Spleen (tissue), 13 donors: ENCODE measurements at places on chromosomes 3 and 15. TPM values are rescaled to one million over a fixed set of nuclear protein-coding genes. Genes with fewer than 3 reads are reported as not detected.

Gene GNAT1
- polyA plus RNA-seq = 0.05 TPM

Gene CCR3
- 0.28 TPM for polyA plus RNA-seq

Gene SLC28A2
- polyA plus RNA-seq = not detected

Gene ZNF621
- 7.3 TPM for polyA plus RNA-seq

Gene SUSD5
- polyA plus RNA-seq = 0.35 TPM

Gene SPRED1
- 3.1 TPM for polyA plus RNA-seq

Gene ATP13A5
- 0.13 TPM for polyA plus RNA-seq

Gene CALML4
- polyA plus RNA-seq = 8.2 TPM
